ENCODE measurements at places on chromosomes 3 and 15.

DNA sequence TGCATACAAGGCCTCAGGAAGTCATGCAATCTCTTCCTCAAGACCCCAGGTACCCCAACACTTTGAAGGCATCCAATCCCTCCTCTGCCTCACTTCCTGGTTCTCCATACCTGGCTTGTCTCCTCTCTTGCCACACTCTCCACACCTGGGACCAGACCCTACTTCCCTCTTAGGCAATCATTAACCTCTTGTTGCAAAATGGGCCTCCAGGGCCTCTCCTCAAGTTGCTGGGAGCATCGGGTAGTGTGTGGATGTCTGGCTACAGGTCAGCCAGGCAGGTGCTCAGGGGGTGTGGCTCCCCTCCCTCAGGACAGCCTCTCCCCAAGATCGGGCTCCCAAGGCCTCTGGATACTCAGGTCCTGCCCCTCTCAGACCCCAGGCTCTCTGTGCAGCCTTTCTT is 8.6 kb downstream of the PLA2G4E start:
- no peak for DNase-seq

DNA sequence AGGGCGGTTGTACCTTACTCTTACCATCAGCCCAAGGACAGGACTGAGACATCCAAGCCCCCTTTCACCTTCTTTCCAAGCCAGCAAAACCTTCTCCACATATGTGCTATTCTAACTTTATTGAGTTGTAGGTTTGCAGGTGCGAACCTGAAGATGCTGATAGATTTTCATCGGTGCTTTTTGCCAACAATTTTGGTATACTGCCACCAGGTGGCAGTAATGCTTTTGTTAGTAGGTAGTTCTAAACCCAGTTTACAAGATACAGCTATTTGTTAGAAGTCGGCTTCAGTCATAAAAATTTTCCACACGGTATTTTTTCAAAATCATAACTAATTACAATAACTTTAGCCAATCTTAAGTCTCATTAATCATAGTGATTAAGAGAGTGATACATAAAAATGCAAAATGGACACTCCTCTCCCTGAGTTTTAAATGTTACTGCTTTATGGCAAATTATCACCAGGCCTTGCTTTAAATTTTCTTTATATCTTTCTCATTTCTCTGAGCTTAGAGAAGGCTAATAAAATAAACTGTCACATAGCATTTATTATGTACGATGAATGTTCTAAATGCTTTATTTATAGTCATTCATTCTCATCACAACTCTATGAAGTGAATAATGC is 636 bp downstream of the TBC1D21 start:
- DNase-seq = peak; percentile 41

GRCh38 chr15:49415638-49416037 is 7.4 kb upstream of the FGF7 start:
- DNase-seq = no peak

DNA sequence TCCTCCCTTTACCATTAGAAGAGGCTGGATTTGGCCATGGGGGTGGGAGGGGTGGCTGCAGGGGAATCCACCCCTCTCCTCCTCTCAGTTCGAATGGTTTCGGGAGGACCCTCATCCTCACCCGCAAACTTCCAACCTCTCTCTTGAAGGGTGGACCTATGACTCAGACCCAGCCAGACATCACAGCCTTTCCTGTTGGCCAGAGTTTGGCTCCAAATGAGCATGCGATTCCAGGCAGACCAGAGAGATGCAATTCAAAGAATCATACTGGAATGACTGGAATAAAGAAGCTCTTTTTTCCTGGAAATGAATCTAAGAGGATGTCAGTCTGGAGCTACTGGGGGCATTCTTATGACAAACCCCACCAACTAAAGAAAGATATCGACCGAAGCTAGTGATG is 516.7 kb upstream of the MDFIC2 start:
- DNase-seq = no peak
